Smooth muscle cell of the coronary artery (primary cell): ENCODE measurements at places on chromosomes 7 and 10. TPM values are rescaled to one million over a fixed set of nuclear protein-coding genes. Genes with fewer than 3 reads are reported as not detected.

SLC29A4 gene
- 2.5 and 4.3 TPM in 2 replicates for total RNA-seq

PPP2R2D gene
- total RNA-seq = 20.0 and 25.6 TPM in 2 replicates

AKR1E2 gene
- total RNA-seq = 10.5 and 51.6 TPM in 2 replicates

HOXA1 gene
- not detected in 2 replicates for total RNA-seq

CCDC146 gene
- 0.75 and 3.0 TPM in 2 replicates for total RNA-seq

CYP2E1 gene
- total RNA-seq = 0.53 and 0.59 TPM in 2 replicates
